Naive thymus-derived CD8-positive, alpha-beta T cell (primary cell): ENCODE measurements at places on chromosomes 5 and 9.

DNA sequence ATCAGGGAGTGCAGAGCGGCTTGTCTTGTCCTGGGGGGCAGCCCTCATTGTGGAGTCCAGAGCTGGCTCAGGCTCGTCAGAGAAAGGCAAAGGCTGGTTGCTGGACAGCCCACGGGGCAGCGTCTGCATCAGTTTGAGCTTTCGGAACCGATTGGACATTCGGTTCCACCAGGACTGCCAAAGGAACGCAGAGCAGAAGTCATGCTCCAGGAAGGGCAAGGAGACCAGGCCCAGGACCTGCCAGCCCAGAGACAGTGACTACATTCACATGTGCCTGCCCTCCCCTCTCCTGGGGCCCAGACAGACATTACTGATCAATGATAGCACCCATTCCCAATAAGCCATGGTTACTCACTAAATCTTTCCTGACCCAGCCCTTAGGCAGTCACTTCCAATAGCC lies 18.1 kb downstream of the ANKS6 start:
- DNase-seq, result no peak
- no peaks in the 10 kb centered on the region for H3K4me1 ChIP-seq
- no peak overlapping the region for H3K27ac ChIP-seq
- H3K36me3 ChIP-seq, result peaks cover 54% of the 10 kb centered on the region
- H3K27me3 ChIP-seq, result no peaks in the 10 kb centered on the region
- H3K4me3 ChIP-seq, result no peak overlapping the region

DNA sequence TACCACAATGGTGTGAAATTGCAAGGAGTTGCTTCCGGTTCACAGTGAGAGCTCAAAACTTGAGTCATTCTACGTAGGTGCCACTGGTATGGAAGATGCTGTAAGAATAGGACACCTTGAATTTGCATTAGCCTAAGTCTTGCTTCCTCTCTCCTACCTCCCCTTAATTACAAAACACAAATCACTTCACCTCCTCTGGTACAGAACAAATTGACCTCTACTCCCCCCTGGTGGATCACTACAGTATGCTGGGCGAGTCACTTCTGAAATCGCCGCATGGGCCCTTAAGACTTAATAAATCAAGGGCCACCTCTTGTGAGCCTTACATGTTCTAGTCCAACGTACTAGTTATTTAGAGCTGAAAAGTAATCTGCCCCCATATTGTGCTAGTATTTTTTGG lies 145.3 kb upstream of the SMARCA2 start:
- H3K4me3 ChIP-seq, result no peak overlapping the region
- no peaks in the 10 kb centered on the region for H3K4me1 ChIP-seq
- H3K36me3 ChIP-seq, result no peaks in the 10 kb centered on the region
- DNase-seq, result peak; percentile 18
- H3K27ac ChIP-seq, result no peak overlapping the region
- H3K27me3 ChIP-seq, result peaks cover 6% of the 10 kb centered on the region

DNA sequence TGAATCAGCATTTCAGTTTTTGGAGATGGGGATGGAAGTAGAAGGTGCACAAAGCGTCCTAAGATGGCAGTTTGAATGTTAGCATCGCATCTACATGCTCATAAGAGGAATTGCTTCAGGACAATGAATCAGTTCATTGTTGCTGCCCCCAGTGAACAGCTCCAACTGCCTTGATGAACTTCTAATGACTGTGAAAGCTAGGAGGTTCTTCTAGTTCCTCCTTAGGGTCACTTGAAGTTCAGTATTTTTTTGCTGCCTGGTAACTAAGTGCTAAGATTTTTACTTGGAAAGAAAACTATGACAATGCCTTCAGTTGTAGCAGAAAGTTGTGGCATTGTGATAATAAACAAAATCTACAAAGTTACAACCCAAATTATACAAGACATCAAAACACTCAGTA lies 271.6 kb downstream of the RAB3C start:
- no peaks in the 10 kb centered on the region for H3K36me3 ChIP-seq
- H3K4me1 ChIP-seq, result no peaks in the 10 kb centered on the region
- peaks cover 13% of the 10 kb centered on the region for H3K27me3 ChIP-seq
- H3K27ac ChIP-seq, result no peak overlapping the region

GRCh38 chr5:158194561-158194976 lies 335.6 kb upstream of the CLINT1 start:
- H3K4me1 ChIP-seq, result no peaks in the 10 kb centered on the region
- DNase-seq, result no peak
- no peak overlapping the region for H3K4me3 ChIP-seq
- no peak overlapping the region for H3K27ac ChIP-seq
- H3K27me3 ChIP-seq, result peaks cover 11% of the 10 kb centered on the region

- no peaks in the 10 kb centered on the region for H3K4me1 ChIP-seq
- H3K27me3 ChIP-seq, result peaks cover 1% of the 10 kb centered on the region
- H3K36me3 ChIP-seq, result no peaks in the 10 kb centered on the region
- no peak overlapping the region for H3K27ac ChIP-seq
- no peak overlapping the region for H3K4me3 ChIP-seq
- no peak for DNase-seq
These were observed 303.9 kb downstream of the TENT4A start for GRCh38 chr5:7016999-7017747.

DNA sequence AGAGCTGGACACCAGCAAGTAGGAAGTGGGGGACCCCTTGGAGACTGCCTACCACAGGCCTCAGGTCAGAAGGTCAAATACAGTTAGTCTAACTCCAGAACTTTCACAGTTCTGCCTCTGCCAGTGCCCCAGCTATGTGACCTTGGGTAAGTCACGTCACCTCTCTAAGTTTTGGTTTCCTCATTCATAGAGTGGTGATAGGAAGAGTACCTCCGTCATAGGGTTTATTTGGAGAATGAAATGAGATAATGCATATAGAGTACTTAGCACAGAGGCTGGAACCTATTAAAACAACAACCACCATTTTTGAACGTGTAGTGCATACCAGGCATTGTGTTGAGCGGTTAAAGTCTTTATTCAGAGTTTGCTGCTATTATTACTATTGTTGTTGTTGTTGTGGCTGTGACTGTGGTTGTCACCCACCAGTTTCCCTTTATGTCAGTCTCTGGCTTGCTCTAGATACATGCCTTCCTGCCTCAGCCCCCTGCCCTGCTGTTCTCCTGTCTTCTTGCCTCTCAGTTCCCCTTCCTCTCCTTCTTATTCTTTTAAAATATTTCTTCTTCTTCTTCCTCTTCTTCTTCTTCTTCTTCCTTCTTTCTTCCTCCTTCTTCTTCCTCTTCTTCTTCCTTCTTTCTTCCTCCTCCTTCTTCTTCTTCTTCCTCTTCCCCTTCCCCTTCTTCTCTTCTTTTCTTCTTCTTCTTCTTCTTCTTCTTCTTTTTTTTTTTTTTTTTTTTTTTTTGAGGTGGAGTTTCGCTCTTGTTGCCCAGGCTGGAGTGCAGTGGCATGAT lies 67.8 kb downstream of the RALGPS1 start:
- no peak for DNase-seq
- H3K27ac ChIP-seq, result no peak overlapping the region
- H3K27me3 ChIP-seq, result peaks cover 41% of the 10 kb centered on the region
- peaks cover 51% of the 10 kb centered on the region for H3K4me1 ChIP-seq
- H3K4me3 ChIP-seq, result no peak overlapping the region
- peaks cover 9% of the 10 kb centered on the region for H3K36me3 ChIP-seq

DNA sequence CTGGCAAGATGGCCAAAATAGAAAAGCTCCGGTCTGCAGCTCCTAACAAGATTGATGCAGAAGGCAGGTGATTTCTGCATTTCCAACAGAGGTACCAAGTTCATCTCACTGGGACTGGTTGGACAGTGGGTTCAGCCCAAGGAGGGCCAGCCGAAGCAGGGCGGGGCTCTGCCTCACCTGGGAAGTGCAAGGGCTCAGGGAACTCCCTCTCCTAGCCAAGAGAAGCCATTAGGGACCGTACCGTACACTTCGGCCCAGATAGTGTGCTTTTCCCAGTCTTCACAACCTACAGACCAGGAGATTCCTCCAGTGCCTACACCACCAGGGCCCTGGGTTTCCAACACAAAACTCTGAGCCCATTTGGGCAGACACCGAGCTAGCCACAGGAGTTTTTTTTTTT lies 277.8 kb downstream of the SLCO4C1 start:
- no peaks in the 10 kb centered on the region for H3K4me1 ChIP-seq
- H3K36me3 ChIP-seq, result no peaks in the 10 kb centered on the region
- H3K27ac ChIP-seq, result no peak overlapping the region
- H3K4me3 ChIP-seq, result no peak overlapping the region

- H3K27me3 ChIP-seq, result no peaks in the 10 kb centered on the region
- H3K27ac ChIP-seq, result peak overlapping the region; percentile 98
- peaks cover 5% of the 10 kb centered on the region for H3K36me3 ChIP-seq
These were observed 182 bp downstream of the SCAMP1 start for GRCh38 chr5:78360674-78360923.

GRCh38 chr9:12980085-12980851 lies 205.4 kb downstream of the LURAP1L start:
- no peak for DNase-seq
- H3K4me3 ChIP-seq, result no peak overlapping the region
- H3K36me3 ChIP-seq, result no peaks in the 10 kb centered on the region
- no peaks in the 10 kb centered on the region for H3K4me1 ChIP-seq
- H3K27me3 ChIP-seq, result no peaks in the 10 kb centered on the region

GRCh38 chr9:109520475-109521132 lies 22.5 kb upstream of the PTPN3 start:
- no peaks in the 10 kb centered on the region for H3K36me3 ChIP-seq
- DNase-seq, result no peak
- H3K4me1 ChIP-seq, result no peaks in the 10 kb centered on the region
- peaks cover 12% of the 10 kb centered on the region for H3K27me3 ChIP-seq
- H3K4me3 ChIP-seq, result no peak overlapping the region

DNA sequence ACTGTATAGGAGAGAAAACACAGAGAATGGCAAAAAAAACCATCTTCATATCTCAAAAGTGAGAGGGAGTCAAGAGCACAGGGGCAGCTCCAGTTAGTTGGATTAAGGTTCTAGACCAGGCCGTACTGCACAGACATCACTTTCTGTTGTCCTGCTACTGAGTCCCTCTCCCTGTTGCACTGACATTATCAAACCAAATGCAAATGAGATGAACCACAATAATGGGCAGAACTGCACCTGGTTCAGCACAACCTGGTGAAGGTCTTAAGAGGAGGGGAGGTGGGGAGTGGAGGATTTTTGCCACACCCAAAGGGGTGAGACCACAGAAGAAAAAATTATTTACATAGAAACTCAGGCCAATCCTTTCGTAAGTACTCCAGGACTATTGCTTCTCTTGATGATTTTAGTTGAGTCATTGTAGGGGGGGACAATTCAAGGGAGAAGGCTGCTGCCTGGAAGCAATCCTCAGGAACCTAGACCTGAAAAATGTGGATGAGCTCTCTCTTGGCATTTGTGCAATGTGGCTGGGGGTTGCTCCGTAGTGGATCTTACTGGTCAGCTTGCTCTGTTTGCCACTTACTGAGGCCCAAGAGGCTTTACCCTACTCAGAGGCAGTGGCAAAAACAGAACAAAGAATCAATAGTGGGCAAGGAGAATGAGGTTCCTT lies 94.5 kb upstream of the PPP1R2B start:
- no peak overlapping the region for H3K27ac ChIP-seq
- peaks cover 10% of the 10 kb centered on the region for H3K4me1 ChIP-seq
- H3K4me3 ChIP-seq, result no peak overlapping the region
- no peak for DNase-seq
- no peaks in the 10 kb centered on the region for H3K36me3 ChIP-seq

- no peak overlapping the region for H3K27ac ChIP-seq
- H3K36me3 ChIP-seq, result no peaks in the 10 kb centered on the region
- peaks cover 42% of the 10 kb centered on the region for H3K27me3 ChIP-seq
- H3K4me3 ChIP-seq, result no peak overlapping the region
These were observed 134.8 kb downstream of the KCNIP1 start for GRCh38 chr5:170638454-170639220.

GRCh38 chr5:135032695-135032998 lies 1.4 kb downstream of the PITX1 start:
- DNase-seq, result no peak
- peaks cover 1% of the 10 kb centered on the region for H3K36me3 ChIP-seq
- H3K4me1 ChIP-seq, result peaks cover 46% of the 10 kb centered on the region
- no peak overlapping the region for H3K27ac ChIP-seq
- peak overlapping the region; percentile 12 for H3K4me3 ChIP-seq
- H3K27me3 ChIP-seq, result peaks cover 74% of the 10 kb centered on the region

DNA sequence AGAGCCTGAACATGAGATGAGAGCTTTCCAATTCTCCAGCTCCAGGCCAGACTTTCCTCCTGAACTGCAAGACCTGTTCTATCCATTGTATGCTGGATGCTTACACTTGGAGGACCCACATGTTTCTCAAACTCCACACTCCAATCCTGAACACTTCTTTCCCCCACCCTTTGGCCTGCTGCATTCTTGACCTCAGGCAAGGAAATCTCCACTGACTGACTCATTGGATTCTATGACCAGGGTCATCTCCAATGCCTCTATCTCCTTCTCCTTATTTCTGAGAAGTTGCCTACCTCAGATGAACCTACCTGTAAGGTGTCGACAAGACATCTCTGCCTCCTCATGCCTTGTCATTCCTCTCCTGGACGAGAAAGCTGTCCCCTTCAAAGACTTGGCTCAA lies 153.6 kb downstream of the CRB2 start:
- H3K27me3 ChIP-seq, result no peaks in the 10 kb centered on the region
- peaks cover 6% of the 10 kb centered on the region for H3K4me1 ChIP-seq
- peaks cover 12% of the 10 kb centered on the region for H3K36me3 ChIP-seq
- H3K4me3 ChIP-seq, result no peak overlapping the region
- no peak for DNase-seq

GRCh38 chr9:105385381-105385985 lies 62.4 kb upstream of the FSD1L start:
- H3K4me1 ChIP-seq, result peaks cover 17% of the 10 kb centered on the region
- peak overlapping the region; percentile 83 for H3K27ac ChIP-seq
- H3K36me3 ChIP-seq, result peaks cover 2% of the 10 kb centered on the region
- no peaks in the 10 kb centered on the region for H3K27me3 ChIP-seq
- peak overlapping the region; percentile 97 for H3K4me3 ChIP-seq

GRCh38 chr5:33662722-33663427 lies 222.1 kb downstream of the TARS1 start:
- no peaks in the 10 kb centered on the region for H3K4me1 ChIP-seq
- H3K27ac ChIP-seq, result no peak overlapping the region
- no peaks in the 10 kb centered on the region for H3K27me3 ChIP-seq
- no peaks in the 10 kb centered on the region for H3K36me3 ChIP-seq
- DNase-seq, result no peak
